ENCODE measurements at places on chromosomes 7 and 10. TPM values are rescaled to one million over a fixed set of nuclear protein-coding genes. Genes with fewer than 3 reads are reported as not detected.

DNA sequence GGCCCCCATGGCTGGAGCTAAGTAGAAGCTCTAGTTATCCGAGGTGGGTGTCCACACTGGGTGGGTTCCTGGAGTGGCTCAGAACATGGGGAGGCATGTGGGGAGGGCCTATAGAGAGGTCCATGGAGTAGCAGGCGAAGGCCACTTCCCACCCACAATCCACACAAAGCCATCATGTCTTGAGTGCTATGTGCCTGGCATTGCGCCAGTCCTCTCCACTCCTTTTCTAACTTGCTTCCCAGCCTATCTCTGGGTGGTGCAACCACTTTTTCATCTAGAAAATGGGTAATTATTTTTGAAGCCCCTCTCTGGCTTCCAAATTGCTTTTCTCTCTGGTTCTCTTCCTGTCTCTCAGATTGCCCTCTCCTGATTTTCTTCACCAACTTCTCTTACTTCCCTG lies 263.6 kb downstream of the PHTF2 start:
- H3K4me3 ChIP-seq, result no peak overlapping the region
- no peaks in the 10 kb centered on the region for H3K4me1 ChIP-seq
- H3K27me3 ChIP-seq, result no peaks in the 10 kb centered on the region
- H3K27ac ChIP-seq, result no peak overlapping the region
- H3K36me3 ChIP-seq, result no peaks in the 10 kb centered on the region

DNA sequence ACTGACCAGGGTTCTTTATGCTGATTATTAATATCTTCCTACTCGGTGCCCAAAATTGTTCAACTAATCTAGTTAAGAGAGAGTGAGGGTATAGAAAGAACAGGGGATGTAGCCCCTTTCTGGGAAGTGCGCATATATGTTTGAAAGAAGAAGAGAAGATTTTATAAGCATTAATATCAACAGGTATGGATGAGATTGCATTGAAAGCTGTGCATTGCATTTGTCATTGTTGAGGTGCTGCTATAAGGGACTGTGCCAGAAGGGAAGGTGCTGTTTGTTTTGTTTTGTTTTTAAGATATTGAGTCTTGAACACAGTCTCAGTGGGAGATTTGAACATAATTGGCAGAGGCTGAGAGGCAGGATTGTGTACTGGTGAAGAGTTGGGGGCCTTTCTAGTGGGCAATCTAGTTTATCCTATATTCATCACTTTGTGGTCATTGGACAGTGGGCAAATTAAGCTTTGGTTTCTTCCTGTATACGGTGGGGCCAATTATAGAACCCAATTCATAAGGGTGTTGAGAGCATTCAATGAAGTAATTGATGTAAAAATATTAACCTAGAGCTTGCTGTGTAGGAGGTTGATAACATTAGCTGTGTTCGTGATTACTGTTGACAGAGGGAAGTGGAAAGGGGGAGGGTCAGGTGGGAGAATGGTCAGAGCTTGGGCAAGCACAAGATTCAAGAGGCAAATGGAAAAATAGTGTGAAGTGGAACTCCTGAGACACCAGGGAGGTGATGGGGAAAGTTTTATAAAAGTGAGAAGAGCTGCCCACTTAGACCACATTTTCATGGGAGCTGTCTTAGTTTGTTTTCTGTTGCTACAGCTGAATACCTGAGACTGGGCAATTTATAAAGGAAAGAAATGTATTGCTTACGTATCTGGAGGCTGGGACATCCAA lies 19.9 kb upstream of the PCGF5 start:
- H3K4me1 ChIP-seq, result no peaks in the 10 kb centered on the region
- no peak overlapping the region for H3K27ac ChIP-seq
- H3K4me3 ChIP-seq, result no peak overlapping the region

The LAMB4 gene
- total RNA-seq, result 0.55 TPM

The GBX1 gene
- total RNA-seq, result not detected

Data from pancreas (tissue), 10 donors.